ENCODE measurements at places on chromosomes 4 and X.

GRCh38 chrX:153766871-153767673 is 3.0 kb downstream of the PLXNB3 start:
- no peak for DNase-seq

DNA sequence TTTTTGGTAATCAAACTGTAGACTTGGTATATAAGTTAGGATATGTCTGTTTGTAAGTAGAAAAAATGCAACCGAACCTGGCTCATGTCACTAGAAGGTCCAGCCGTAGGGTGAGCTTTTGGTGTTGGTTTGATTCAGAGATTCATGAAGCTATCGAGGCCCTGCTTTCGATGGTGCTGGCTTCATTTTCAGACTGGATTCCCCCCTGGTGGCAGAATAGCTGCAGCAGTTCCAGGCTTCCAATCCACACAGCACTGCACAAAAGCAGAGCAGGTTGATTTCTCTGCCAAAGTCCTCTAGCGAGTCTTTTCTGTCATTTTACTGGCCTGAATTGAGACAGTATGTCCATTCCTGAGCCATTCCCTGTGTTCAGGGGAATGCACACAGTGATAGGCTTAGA is 33.1 kb downstream of the PDK3 start:
- DNase-seq, result no peak

DNA sequence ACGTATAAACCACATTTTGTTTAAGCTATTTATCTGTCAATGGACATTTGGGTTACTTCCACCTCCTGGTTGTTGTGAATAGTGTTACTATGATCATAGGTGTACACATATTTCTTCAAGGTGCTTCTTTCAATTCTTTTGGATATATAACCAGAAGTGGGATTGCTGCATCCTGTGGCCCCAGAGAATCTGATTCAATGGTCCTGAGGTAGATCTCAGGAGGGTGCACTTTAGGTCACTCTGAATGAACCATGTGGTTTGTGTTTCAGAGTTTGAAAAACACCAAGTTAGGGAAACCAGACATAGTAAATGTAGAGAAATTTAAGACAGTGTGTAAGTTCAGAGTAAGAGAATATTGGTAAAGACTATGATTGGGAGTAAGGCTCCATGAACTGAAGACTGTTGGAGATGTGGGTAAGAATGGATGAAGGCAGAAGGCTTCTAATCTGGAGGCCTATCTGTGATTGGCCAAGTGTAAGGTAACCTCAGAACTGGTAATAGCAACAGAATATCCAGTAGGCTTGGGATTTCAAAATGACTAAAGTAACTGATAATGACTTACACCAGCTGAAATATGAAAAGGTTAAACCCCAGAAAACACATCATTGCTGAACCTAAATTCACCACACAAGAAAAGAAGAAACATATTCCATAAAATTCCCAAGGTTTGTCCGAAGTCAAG is 236.9 kb downstream of the CAMK2D start:
- DNase-seq, result no peak

- no peak for DNase-seq
Observed at GRCh38 chrX:2840961-2841360, 12.2 kb downstream of the GYG2 start.

DNA sequence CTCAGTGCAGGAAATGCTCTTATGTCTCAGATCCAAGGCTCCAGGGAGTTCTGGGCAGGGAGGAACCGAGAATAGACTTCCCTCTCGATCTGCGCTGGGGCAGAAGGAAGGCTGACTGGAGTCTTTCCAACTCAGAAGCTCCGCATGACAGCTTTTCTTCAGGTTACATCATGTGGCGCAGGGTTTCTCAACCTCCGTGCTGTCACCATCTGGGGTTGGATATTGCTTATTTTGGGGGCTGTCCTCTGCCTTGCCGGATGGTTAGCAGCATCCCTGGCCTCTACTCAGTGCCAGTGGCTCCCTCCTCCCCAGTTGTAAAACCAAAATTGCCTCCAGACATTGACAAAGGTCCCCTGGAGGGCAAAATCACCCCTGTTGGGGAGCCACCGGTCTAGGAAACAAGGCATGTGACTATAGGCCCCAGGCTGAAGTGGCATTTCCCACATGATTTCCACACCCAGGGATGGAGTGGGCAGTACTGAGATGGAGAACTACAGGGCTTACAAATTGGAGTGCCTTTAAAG is 21.4 kb downstream of the REELD1 start:
- no peak for DNase-seq

DNA sequence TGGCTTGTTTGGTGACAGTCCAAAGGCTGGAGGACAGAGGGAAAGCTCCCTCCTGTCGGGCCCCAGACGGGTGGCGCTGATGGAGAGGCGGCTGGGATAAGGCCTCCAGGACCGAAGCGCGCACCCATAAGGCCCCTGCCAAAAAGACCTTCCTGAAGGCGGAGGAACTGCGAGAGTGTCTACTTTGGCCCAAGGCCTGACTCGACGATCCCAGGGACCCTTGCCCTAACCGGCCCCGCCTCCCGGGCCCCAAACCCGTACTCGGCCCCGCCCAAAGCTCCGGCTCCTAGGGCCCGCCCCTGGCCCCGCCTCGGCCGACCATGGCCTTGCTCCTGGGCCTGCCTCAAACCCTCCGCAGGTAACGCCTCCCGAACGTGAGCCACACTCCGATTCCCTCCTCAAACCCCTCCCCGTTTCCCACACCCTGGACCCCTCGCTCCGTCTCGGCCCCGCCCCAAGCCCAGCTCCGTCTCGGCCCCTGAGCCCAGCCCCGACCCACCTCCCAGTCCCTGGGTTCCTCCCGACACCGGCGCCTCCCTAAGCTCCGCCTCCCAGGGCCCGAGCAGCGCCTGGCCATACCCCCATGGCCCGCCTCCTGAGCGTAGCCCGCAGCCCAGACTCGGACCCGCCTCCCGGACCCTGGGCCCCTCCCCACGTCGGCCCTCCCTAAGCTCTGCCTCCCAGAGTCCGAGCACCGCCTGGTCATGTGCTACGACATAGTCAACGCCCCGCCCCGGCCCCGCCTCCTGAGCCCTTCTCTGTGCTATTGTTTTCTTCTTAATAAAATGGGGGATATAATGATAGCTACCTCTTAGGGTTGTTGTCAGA is 90.0 kb upstream of the DRD5 start:
- peak; percentile 78 for DNase-seq

DNA sequence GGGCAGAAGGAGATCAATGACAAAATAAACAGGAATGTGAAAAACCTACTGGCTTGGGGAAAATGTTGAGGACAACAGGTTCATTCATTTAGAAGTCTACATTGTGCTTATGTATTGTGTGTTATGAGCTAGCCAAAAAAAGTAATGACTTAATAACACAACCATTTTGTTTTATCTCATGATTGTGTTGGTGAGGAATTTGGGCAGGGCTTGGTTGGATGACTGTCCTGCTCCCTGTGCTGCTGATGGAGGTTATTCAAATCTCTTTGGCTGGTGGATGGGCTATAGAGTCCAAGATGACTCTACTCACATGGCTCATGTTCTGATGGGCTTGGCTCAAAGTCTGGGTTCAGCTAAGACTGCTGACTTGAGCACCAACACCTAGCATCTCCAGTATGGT is 116.3 kb downstream of the HS3ST1 start:
- DNase-seq, result no peak

GRCh38 chrX:32571579-32571978 is 639.8 kb downstream of the DMD start:
- DNase-seq, result no peak

GRCh38 chr4:47786958-47787370 is 50.9 kb downstream of the CORIN start:
- DNase-seq, result no peak

GRCh38 chr4:157076578-157076947 is 613 bp downstream of the GLRB start:
- DNase-seq, result no peak
